Activated B cell treated with CpG ODN at 0.5 μM for 24 hours (primary cell): ENCODE measurements at places on chromosomes 2 and 18. TPM values are rescaled to one million over a fixed set of nuclear protein-coding genes. Genes with fewer than 3 reads are reported as not detected.

DNA sequence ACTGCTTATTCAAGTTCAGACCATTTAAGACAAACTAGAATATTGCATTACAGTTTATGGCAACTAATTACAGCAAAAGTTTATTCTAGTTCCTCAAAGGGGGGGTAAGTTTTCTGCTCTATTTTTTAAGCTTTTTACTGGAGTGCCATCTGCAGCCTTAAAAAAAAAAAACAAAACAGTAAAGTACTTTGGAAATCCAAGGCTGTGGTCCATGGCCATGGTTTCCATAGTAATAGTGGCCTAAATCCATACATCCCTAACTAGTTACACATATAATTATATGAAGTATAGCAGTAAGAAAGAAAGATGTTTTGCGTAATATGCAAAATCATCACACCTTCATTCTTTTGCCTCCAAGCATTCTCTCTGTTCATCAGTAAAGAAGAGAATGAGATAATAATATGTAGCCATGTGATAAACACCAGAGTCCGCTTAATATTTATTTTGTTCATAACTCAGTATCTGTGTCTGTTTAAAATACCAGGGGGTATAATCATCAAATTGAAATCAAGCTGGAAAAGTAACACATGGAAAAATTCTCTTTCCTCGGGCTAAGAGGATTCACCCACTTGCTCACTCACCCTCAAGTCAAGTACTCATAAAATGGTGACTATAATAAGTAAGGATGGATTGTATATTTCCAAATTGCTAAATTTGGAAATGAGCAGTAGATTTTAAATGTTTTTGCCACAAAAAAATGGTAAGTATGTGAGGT lies 301.1 kb upstream of the RND3 start:
- DNase-seq: no peak

- no peak for DNase-seq
These were observed 86.9 kb downstream of the RAPGEF4 start for GRCh38 chr2:172822585-172822984.

DNA sequence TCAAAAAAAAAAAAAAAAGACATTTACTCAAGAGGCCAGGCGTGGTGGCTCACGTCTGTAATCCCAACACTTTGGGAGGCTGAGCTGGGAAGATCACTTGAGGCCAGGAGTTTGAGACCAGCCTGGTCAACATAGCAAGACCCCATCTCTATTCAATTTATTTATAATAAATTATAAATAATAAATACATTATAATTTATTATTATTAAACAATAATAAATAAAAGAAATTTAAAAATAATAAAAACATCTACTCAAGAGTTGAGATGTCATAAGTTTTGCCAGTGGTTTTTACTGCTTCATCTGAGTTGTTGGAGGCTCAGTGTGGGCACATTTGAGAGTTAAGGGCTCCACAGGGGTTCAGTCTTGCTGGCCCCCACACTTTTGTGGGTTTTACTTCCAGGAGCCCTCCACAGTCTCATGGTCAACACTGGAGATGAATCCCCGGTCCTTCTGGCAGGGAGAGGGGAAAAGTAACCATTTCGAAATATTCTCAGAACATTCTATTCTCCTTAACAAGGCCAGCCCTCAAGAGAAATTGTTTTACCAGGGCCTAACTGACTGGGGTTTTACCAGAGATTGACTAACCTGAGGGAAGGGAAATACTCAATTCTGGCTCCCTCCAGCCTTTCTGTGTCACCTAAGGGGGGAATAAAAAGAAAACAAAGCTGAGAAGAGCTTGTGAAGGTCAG lies 51.6 kb upstream of the NCOA1 start:
- DNase-seq: no peak

- no peak for DNase-seq
These were observed 143.3 kb downstream of the FTCDNL1 start for GRCh38 chr2:199707593-199708185.

The CRYBA2 gene
- total RNA-seq: not detected in 2 replicates

The NEDD4L gene
- 24.9 and 32.6 TPM in 2 replicates for total RNA-seq

The HADHB gene
- total RNA-seq: 62.4 and 65.6 TPM in 2 replicates
